Astrocyte of the hippocampus (primary cell): ENCODE measurements at places on chromosomes 12 and 14.

DNA sequence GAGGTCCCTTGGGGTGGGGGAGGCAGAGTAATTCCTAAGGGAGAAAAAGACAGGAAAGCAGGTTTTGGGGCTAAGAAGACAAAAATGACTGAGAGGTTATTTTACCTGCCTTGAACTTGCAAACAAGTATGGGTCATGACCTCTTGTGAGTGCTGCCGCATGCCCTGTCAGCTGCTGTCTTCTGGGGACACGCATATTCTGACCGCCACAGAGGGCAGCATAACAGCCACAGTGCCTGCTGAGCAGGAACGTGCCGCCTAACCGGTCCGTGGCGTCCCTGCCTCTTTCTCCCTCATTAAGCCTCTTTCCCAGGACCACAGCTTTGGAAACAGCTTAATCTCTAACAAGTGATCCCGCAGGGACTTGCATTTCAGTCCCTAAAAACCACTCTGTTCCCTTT lies 51.3 kb upstream of the KCNA1 start:
- peak; percentile 16 for DNase-seq

GRCh38 chr12:1593174-1594005 lies 991 bp downstream of the FBXL14 start:
- peak; percentile 64 for DNase-seq

DNA sequence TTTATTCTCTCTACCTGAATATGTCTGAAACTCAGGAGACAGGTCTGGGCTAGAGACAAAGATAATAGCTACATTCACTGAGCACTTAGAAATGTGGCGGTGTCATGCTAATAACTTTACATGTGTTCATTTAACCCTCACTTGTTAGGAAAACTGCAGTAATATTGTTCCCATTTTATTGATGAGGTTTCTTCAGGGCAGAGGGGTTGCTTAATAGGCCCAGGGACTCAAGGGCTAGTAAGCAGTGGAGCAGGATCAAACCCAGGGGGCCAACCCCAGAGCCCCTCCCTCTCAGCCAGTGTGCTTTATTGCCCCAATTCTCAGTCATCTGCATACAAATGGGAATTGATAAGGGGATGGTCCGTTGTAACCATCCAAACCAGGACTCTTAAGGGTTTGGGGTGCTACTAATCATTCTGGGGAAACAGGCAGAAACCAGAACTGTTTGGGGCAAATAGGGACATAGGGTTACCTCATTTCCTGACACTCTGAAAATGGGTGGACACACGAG lies 142.8 kb upstream of the AMIGO2 start:
- DNase-seq: no peak

DNA sequence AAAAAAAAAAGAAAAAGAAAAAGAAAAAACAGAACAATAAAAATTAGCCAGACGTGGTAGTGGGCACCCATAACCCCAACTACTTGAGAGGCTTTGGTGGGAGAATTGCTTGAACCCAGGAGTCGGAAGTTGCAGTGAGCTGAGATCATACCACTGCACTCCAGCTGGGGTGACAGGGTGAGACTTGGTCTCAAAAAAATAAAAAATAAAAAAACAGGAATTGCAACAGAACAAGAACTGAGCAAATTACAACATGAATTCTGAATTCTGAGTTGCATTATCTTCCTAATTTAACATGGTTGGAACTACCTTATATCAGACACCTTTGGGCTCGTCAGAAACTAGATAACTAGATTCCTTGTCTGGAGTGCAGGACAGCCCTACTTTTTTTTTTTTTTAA lies 53.3 kb upstream of the NR2C1 start:
- no peak for DNase-seq

- peak; percentile 89 for DNase-seq
Measured at GRCh38 chr12:122888232-122888752, 7.6 kb downstream of the VPS37B start.

- peak; percentile 36 for DNase-seq
Measured at GRCh38 chr14:25231004-25231403, 181.1 kb upstream of the STXBP6 start.

GRCh38 chr12:78118036-78118435 lies 287.3 kb downstream of the NAV3 start:
- no peak for DNase-seq

GRCh38 chr12:109278912-109279311 lies 30.2 kb downstream of the FOXN4 start:
- no peak for DNase-seq

DNA sequence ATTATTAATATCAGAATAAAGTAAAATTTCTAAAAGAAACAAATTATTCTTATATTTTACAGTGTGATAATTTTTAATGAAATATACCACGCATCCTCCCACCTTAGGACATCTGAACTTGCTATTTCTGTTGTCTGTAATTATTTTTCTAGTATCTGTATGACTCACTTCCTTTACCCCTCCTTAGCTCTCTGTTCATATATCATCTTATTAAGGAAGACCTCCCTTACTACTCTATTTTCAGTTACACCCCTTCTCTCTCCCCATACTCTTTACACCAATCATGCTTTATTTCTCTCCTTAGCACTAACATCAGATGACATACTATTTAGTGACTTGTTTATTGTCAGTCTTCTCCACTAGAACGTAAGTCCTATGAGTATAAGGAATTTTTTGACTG lies 34.2 kb upstream of the C12orf50 start:
- no peak for DNase-seq

DNA sequence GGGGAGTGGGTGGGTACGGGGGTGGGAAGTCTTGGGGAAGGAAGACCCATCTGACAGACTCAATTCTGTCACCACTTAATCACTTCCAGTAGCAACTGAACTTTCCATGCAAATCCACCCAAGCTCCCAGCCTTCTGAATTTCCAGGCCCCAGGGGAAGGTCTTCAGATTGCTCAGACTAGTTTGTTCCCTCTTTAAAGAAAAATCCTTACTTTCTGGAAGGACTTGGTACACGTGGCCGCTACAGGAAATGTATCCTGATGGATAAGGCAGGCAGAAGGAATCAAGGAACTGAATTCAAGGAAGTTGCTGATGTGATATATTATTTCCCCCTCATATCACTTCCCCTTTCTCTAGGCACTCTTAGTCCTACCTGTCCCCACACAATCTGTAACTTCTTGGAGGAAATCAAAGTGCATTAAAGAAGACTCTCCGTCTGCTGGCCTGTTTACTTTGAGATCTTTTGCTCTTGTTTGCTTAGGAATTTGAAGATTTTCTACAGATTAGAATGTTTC lies 6.4 kb downstream of the NFKBIA start:
- DNase-seq: no peak
